Mucosa of descending colon (tissue), 3 donors: ENCODE measurements at places on chromosomes 6 and 20. TPM values are rescaled to one million over a fixed set of nuclear protein-coding genes. Genes with fewer than 3 reads are reported as not detected.

GRCh38 chr6:142827369-142827768 lies 117.6 kb downstream of the HIVEP2 start:
- DNase-seq, result peak; percentile 82

DNA sequence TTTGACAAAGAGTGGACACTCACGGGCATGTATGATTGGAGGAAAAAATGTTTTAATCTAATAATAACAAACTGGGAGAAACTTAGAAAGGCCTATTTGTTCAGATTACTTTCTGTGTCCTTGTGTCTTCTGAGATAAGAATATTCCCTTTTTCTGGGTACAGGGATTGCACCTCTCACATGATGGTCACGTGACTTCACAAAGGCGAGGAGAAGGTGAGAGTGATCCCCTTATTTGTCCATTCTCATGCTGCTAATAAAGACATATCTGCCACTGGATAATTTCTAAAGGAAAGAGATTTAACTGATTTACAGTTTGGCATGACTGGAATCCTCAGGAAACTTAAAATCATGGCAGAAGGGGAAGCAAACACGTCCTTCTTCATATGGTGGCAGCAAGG lies 989.7 kb upstream of the FLRT3 start:
- no peak for DNase-seq

GRCh38 chr6:114042267-114043016 lies 71.5 kb upstream of the HDAC2 start:
- DNase-seq, result no peak

GRCh38 chr6:45678285-45678607 lies 300.5 kb upstream of the SUPT3H start:
- DNase-seq, result no peak

DNA sequence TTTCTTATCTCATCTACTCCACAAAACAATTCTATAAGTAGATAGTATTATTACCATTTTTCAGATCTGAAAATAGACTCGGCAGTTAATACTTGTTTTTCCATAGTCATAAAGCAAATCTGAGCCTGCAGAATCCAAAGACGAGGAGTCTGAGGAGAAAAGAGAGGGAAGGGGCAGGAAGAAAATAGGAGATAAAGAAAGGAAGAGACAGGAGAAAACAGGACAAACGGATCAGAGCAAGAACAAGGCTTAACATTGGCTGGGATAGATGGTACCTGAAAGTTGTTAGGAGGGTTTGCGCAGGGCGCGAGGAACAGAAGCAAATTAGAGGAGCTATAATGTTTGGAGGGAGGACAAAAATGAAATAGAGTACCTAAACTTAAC lies 639 bp upstream of the PPIL1 start:
- DNase-seq, result no peak

DNA sequence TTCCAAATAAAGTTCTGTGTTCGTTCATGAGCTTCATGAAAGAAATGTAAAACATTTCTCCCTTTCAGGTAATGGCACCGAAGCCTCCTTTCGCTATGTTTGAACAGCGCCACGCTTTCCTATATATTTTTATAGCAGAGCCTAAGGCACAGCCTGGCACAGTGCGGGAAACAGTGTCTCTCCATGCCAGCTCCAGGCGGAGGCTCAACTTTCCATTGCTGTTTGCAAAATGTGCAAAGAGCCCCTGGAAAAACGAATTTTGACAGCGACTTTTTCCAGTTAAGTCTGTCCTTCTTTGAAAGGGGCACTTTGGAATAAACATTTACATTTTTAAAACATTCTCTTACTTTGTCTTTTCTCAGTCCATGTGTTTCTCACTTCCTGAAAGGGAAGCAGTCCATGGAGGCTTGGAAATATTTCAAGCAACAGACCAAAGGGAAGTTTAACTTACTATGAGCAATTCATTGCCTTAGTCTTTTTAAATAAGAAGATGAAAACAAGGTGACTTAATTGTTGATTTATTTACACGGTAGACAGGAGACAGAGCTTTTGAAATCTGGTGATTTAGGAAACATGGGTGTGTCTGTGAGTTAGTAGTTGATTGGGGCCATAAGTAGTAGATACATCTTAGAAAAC lies 769 bp downstream of the CCN6 start:
- no peak for DNase-seq

HLA-DQB1 gene
- total RNA-seq, result 4.7 TPM

EXOC2 gene
- 13.1 TPM for total RNA-seq
